NCI-H460 (cell line): ENCODE measurements at places on chromosomes 6 and 20. TPM values are rescaled to one million over a fixed set of nuclear protein-coding genes. Genes with fewer than 3 reads are reported as not detected.

Gene CLPSL1
- total RNA-seq, result not detected in 2 replicates

Gene OLIG3
- total RNA-seq, result 0.12 TPM in 2 replicates

Gene AIF1
- total RNA-seq, result not detected in 2 replicates

Gene KCNK15
- 1.0 and 1.2 TPM in 2 replicates for total RNA-seq

Gene C6orf58
- not detected in 2 replicates for total RNA-seq

Gene PACRG
- 0.15 TPM in 1 of 2 replicates, not detected in the other for total RNA-seq

GRCh38 chr6:44058617-44059358, 68.5 kb downstream of the MRPL14 start:
- peak; percentile 58 for DNase-seq

DNA sequence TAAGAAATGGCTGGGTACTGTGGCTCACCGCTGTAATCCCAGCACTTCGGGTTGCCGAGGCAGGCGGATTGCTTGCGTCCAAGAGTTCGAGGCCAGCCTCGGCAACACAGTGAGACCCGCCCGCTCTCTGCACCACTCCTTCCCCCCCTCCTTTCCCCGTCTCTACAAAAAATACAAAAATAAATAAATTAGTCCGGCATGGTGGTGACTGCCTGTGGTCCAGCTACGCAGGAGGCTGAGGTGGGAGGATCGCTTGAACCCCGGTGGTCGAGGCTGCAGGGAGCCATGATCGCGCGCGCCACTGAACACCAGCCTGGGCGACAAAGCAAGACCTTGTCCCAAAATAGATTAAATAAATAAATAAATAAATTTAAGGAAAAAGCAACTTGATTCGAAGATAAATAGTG, 448 bp upstream of the RNF114 start:
- no peak for DNase-seq

DNA sequence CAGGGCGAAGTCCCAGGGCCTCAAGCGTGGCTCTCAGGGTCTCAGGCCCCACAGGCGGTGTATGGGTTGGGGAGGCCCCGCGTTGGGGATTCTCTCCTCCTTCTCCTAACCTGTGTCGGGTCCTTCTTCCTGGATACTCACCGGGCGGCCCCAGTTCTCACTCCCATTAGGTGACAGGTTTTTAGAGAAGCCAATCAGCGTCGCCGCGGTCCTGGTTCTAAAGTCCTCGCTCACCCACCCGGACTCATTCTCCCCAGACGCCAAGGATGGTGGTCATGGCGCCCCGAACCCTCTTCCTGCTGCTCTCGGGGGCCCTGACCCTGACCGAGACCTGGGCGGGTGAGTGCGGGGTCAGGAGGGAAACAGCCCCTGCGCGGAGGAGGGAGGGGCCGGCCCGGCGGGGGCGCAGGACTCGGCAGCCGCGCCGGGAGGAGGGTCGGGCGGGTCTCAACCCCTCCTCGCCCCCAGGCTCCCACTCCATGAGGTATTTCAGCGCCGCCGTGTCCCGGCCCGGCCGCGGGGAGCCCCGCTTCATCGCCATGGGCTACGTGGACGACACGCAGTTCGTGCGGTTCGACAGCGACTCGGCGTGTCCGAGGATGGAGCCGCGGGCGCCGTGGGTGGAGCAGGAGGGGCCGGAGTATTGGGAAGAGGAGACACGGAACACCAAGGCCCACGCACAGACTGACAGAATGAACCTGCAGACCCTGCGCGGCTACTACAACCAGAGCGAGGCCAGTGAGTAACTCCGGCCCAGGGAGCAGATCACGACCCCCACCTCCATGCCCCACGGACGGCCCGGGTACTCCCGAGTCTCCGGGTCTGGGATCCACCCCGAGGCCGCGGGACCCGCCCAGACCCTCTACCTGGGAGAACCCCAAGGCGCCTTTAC, at the start of gene HLA-G:
TSS of gene HLA-G (plus strand) at position 247 of the 892 bp plus-strand sequence. CDS start at position 267, 20 bp downstream.
- no peak for DNase-seq

GRCh38 chr20:51043811-51044210, 20.9 kb upstream of the KCNG1 start:
- no peak for DNase-seq

GRCh38 chr6:90386399-90387382, 90.0 kb upstream of the BACH2 start:
- no peak for DNase-seq

DNA sequence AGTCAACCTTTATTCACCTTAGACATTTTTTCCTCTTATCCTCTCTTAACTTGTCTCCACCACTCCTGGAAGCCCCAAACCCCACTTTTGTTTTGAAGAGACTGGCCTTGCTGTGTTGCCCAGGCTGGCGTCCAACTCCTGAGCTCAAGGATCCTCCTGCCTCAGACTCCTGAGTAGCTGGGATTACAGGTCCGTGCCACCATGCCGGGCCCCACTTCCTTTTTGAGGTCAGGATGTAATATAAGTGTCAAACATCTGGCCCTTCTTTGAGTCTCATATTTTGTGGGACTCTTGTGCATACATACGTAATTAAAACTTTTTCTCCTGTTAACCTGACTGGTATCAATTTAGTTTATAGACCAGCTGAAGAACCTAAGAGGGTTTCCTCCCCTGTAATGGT, 1.4 kb upstream of the CDK19 start:
- no peak for DNase-seq

DNA sequence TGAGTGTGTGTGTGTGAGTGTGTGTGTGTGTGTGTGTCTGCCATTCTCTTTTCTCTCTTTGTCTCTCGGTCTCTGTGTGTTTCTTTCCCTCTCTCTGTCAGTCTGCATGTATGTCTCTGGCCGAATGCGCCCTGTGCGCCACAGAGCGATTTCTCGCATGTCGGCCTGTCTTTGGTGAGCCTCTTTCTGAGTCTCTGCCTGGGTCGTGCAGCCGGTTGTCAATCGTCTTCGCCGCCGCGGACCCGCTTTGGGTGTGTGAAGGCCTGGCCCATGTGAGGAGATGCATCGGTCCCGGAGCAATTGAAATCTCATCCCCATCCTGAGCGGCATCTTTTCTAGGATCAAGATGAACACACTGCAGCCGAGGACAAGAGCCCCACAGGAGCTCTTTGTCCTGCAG, 1567.2 kb upstream of the DEFB115 start:
- no peak for DNase-seq

DNA sequence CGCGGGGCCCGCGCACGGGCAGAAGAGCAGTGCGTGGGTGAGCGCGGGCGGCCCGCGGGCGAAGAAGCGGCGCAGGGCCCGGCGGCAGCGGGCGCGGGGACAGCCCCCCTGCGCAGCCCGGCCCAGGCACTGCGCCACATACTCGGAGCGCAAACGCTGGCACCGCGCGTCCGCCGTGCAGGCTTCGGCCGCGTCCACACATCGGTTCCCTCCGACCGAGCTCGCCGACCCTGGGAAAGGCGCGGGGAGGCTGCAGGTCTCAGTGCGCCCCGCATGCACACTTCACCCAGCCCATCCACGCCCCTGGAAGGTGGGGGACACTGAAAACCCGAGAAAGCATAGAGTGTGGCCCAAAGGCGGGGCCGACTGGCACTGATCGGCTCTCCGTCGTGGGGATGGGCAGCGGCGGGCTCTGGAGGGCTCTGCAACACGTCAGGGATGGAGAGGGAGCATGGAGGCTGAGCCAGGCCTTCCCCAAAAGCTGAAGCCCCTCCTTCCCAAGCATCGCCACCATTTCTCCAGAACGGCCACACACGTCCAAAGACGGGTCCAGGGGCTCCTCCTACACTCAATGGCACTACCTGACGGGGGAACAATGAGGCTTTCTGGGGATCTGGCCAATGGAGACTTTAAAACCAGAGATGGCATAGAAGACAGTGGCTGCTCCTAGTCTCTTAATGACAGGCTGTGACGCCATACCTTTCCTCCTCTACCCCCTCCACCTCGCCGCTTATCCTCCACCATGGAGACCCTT, 2.0 kb downstream of the GFRA4 start:
- DNase-seq, result no peak

GRCh38 chr6:151065027-151065815, 174.5 kb upstream of the AKAP12 start:
- no peak for DNase-seq

GRCh38 chr6:26059941-26060340, 27.3 kb upstream of the HFE start:
- DNase-seq, result no peak

GRCh38 chr6:142118925-142119324, 13.8 kb upstream of the GJE1 start:
- DNase-seq, result no peak

GRCh38 chr20:34375977-34376430, 12.9 kb downstream of the ITCH start:
- no peak for DNase-seq

DNA sequence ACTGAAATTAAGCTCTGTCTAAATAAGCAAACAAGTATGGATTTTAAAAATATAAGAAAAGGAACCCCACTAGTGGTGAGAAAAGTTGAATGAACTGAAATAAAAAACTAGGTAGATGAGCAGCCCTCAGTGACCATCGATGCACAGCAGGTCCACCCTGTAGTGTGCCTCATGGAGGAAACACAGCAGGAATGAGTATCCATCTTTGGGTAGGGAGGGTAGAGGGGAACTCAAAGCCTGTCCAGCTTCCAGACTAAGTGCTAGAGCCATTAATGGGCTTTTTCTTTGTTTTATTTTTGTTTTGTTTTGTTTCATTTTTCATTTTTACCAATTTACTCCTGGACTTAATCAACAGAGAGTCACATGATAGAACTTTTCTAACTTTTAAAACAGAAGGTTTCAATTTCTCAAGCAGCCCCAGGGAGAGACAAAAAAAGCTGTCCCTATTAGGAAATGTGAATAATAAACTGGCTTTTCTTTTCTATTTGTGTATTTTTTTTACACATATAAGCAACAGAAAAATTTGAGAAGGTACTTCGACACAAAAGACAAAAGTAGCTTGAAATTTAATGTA, 700.6 kb downstream of the HACE1 start:
- DNase-seq, result no peak

- no peak for DNase-seq
Observed at GRCh38 chr6:132391391-132392269, 9.6 kb downstream of the MOXD1 start.

GRCh38 chr20:44979090-44979621, 12.8 kb downstream of the STK4 start:
- no peak for DNase-seq

DNA sequence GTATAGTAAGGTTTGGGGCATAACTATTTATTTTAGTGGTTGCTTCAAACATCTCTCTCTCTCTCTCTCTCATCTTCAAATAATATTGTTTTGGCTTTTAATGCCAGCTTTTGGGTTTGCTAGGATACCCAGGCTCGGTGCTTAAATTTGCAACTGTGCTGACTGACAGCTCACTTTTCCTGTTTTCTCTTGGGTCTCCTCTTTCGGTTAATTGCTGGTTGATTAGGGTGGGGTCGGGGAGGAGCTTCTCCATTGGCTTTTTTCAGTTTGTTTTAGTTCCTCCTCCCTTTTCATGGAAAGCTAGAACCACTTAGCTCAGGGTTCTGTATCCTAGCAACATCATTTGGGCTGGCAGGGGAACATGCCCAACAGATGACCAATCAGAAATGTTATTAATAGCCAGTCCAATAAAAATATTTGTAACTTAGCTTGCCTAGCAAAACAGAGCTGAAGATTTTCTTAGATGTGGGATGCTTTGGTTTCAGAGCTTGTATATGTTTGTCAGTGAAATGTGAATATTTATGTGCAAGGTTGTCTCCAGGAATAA, 11.3 kb downstream of the TFAP2B start:
- DNase-seq, result no peak

DNA sequence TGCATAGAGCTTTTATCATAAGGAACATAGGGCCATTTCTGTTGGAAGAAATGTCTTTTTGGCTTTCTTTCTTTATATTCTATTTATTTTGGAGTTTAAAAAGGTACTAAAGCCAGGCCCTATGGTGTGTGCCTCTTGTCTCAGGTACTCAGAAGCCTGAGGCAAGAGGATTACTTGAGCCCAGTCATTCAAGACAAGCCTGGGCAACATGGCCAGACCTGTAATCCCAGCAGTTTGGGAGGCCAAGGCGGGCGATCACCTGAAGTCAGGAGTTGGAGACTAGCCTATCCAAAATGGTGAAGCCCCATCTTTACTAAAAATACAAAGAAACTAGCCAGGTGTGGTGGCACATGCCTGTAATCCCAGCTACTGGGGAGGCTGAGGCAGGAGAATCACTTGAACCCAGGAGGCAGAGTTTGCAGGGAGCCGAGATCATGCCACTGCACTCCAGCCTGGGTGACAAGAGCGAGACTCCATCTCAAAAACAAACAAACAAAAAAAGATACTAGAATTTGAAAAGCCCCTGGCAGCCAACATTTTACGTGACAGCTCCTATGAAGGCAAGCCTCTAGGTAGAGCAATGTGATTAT, 80.0 kb downstream of the CBFA2T2 start:
- DNase-seq, result no peak

GRCh38 chr6:40393641-40394040, 193.5 kb downstream of the LRFN2 start:
- DNase-seq, result no peak
